Breast epithelium (tissue), 4 donors: ENCODE measurements at places on chromosomes 7 and 10.

GRCh38 chr10:31129271-31129670 is 97.6 kb upstream of the ZNF438 start:
- DNase-seq, result no peak

- no peak for DNase-seq
Measured at GRCh38 chr10:133079836-133080682, 7.7 kb upstream of the ADGRA1 start.

DNA sequence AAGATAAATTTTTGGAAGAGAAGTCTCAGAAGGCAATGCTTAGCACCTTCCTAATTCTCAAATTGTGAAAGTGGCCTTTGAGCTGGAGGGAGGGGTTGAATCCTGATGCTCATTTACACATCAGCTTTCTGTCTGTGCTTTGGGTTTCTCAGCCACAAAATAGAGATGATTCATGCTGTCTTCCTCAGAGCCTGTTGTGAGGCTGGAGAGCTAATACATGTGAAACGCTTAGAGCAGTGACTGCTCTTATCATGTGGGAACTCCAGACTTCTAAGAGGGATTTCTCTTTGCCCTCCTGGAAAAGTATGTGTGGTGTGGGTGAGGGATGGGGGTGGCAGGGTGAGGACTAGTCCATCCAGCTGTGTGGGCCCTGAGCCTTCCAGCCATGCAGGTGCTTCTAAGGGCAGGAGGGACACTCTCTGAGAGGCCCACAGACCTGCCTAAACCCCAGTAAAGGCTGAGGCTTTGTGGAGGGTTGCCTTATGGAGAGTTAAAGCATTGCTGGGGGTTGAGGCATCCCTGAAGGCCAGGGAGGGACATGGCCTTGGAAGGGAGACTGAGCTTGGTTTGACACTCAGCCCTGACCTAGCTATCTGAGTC is 4.8 kb upstream of the EVX1 start:
- DNase-seq, result no peak

DNA sequence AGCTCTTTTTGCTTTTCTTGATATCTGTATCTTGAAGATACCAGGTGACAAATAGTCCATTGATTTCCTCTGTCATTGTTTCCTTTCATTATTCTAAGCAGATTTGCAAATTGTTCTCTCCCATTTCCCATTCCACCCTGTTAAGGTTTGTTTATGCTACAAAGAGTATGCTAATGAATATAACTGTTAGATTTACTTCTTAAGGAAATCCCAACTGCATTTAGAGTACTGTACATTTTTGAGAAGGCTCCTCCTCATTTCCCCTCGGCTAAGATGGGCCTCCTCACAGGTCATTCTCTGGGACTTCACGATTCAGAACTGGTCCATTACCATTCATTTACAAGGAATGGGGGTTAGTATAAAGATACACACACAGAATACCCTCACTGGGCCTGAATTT is 15.6 kb downstream of the AUTS2 start:
- DNase-seq, result no peak

- DNase-seq, result no peak
Measured at GRCh38 chr7:23349484-23350157, 50.5 kb downstream of the MALSU1 start.

DNA sequence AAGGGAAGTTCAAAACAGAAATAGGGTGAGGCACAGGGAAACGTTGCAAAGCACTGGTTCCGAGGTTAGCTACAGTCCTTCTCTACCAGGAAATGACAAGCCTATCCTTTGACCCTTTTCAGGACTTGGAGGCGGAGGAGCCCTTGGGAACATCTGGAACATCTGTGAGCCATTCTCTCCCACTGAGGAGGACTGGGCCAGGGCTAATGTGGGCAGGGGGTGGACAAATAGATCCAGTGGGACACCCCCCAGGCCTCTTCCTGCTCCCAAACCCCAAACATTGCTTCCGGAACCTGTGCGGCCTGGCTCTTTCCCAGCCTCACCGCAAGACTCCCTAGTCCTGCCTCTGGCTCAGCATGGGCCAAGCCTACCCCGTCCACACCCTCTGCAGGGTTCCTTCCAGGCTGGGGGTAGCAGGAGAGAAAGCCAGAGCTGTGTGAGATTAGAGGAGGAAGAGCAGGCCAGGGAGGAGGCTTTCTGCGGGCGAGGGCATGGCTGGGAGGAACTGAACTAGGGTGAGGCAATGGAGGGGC is 36.5 kb downstream of the GHRHR start:
- no peak for DNase-seq

DNA sequence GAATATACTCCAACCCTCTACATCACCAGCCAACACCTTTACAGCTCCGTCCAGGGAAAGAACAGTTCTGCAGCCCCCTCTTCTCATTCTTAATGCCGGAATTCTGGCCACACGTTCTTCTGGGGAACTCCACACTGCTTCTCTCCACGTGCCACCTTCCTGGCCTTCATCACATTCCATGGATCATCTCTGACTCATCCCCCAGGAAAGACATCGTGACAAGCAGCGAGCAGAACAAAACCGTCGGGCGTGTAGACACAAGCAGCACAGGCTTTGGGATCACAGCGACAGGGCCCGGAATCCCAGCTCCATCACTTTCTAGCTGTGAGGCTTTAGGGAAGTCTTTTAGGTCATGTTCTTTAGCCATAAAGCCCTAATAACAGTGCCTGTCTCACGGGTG is 590.3 kb upstream of the FOXK1 start:
- no peak for DNase-seq

GRCh38 chr7:158596309-158596708 is 8.7 kb upstream of the PTPRN2 start:
- no peak for DNase-seq

DNA sequence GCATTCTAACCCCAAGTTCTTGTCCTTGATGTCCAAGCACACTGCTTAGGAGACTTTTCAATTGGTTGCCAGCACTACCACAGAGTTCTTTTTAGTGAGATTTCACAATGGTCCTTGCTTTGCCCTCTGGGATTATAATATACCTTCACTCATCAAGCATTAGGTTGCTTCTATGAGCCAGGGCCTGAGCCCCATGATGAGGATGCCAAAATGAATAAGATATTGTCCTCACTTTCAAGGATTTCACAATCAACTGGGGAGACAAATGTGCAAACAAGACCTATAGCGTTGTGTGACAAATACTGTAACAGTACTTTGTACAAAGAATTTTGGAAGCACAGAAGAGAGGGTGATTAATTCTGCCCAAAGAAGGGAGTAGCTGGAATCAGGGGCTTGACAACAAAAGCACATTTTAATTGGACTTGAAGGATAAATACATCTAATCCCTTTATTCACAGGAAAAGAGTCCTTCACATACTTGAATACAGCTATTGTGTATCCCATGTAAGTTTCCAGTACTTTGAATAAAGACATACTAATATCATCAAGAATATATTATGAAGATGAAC is 263.6 kb upstream of the LRRN3 start:
- no peak for DNase-seq

GRCh38 chr7:36961097-36961496 is 236.8 kb upstream of the AOAH start:
- DNase-seq, result no peak

- no peak for DNase-seq
Measured at GRCh38 chr7:90773269-90773668, 177.1 kb downstream of the CDK14 start.

- no peak for DNase-seq
Measured at GRCh38 chr7:130902755-130903357, 168.8 kb upstream of the KLF14 start.

DNA sequence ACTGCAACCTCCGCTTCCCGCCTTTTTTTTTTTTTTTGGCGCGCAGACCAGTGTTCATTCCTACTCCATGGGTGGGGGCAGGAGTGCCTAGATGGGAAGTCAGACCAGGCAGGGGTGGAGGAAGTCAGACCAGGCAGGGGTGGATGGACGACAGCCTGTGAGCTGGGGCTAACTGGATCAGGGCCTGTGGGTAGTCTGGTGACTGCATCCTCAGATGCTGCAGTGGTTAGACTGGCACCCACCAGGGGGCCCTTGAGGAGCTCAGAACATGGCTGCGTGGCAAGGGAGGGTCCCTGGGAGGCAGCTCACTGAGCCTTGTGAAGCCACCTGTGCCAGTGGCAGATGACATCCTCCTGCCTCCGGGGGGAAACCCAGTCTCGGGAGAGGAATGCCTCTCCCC is 35.1 kb downstream of the RCC1L start:
- no peak for DNase-seq

DNA sequence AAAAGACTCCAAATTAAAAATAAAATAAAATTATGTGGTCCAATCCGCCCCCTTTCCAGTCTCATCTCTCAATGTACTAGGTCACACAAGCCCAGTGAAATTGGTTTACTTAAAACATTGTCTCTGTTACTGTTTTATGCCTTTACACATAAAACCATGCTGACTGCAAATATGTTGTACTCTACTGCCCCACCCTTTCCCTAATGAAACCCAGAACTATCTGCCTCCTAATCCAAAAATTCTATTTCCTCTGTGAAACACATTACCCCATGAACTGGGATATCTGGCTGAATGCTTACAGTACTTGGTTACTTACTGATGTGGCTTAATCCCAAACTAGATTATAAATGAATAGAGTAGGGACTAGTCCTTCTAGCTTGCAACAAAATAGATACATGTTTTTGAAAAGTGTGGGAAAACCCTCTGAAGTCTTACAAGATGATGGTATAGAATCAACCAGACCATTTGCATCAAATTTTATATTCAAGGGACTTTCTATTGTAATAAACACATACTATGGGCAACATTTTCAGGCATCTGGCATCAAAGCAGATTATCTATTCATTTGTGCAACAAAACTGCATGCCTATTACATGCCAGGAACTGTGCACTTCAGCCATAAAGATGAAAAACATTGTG is 10.0 kb upstream of the KMT2E start:
- no peak for DNase-seq

DNA sequence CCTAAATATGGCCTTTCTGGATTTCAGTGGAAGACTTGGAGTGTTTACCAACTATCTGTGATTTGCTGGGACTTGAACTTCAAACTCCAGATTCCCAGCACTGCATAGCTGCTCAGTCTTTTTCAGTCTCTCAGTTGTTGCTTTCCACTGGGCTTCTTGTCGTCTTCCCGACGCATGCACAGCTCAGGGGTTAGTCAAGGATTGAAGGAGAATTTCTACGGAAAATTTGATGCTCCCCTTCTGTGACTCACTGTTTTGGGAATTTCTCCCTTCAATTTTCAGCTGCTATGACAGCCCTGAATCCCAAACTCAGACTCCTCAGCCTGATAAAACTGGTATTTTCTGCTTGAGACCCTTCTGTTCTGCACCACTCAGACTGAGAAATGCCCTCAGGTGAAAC is 91.7 kb downstream of the CYP26A1 start:
- DNase-seq, result no peak

DNA sequence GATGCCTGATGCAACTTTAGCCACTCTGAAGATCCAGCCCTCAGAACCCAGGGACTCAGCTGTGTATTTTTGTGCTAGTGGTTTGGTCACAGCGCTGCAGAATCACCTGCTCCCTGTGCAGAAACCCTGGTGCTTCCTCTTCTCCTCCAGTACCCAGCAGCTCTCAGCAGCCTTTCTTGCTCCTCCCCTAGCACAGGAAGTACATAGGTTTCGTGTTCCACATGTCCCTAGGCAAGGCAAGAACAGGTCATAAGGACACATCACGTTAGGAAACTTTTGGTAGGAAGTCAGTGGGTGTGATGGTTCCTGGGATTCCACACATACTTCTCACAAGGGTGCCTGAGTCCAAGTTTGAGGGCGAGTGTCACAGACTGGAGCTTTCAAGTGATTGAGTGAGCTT is 167.9 kb upstream of the PRSS1 start:
- no peak for DNase-seq

- no peak for DNase-seq
Measured at GRCh38 chr7:2007551-2007950, 225.2 kb downstream of the MAD1L1 start.
